Hypothalamus (tissue), 51 donors: ENCODE measurements at places on chromosomes 12 and 14.

GRCh38 chr12:75738486-75738885 is 227.1 kb upstream of the KRR1 start:
- DNase-seq, result no peak

- no peak for DNase-seq
Observed at GRCh38 chr12:614411-614970, 48.8 kb downstream of the NINJ2 start.

DNA sequence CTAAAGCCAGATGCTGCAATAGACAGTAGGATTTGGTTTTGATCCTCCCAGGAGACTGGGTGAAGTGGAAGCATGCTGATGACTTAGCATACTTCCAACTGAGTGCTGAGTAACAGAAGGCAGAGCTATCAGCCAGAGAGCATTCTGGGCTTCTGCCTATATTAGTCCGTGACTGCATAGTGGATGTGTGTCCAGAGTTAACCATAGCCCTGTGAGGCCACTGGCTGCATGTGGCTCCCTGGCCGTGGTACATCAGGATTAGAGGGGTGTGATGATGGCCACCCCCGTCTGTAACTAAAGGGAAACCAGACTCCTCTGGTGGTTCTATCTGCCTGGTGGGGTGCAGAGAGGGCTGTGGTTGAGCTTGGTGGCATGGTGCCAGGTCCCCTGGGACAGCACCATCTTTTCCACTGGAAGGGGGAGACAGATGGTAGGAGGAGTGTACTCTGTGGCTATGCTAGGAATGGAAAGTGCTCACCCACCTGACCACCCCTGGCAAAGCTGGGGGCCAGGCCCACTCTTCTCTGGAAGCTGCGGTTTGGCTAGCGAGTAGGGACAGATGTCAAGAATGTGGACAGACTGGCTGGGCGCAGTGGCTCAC is 27.4 kb downstream of the ABCD4 start:
- no peak for DNase-seq

GRCh38 chr12:75782069-75782581 is 249.5 kb downstream of the PHLDA1 start:
- DNase-seq, result no peak

DNA sequence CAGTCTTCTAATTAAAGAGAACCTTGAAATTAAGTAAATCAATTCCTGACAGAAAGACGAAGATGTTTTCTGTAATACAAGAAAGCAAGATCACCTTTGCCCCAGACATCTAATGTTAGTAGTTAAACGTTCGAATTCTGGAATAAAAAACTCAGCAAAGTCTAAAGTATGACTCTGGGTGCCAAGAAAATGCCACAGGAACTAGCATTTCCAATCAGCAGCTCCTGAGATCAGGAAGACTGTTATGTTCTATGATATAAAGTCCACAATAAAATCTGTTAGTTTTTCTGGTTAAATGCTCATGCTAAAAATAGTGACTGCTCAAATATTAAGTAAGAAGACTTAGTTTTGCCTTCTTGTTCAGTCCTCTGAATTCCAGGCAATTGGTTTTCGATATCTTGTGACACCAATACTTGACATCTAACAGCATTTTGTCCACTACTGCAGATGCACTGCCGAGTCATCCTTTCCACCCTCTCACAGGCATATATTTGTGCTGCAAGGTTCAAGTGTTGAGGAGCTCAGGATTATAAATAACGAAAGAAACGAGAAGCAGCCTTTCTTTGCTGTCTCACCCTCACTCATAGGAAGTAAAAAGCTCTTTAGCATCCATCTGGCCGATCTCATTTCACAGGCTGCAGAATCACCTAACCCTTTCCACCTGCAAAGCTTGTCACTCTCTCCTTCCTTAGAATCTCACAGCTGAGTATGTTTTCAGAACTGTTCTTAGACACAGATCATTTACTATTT is 32.0 kb downstream of the SSH1 start:
- DNase-seq, result no peak

GRCh38 chr12:51865757-51866270 is 17.3 kb upstream of the FIGNL2 start:
- no peak for DNase-seq

GRCh38 chr14:71804992-71805391 is 127.2 kb upstream of the RGS6 start:
- no peak for DNase-seq

- DNase-seq, result no peak
Observed at GRCh38 chr12:2856051-2856450, 788 bp downstream of the TEX52 start.
